RKO (cell line): ENCODE measurements at places on chromosomes 5 and 9.

DNA sequence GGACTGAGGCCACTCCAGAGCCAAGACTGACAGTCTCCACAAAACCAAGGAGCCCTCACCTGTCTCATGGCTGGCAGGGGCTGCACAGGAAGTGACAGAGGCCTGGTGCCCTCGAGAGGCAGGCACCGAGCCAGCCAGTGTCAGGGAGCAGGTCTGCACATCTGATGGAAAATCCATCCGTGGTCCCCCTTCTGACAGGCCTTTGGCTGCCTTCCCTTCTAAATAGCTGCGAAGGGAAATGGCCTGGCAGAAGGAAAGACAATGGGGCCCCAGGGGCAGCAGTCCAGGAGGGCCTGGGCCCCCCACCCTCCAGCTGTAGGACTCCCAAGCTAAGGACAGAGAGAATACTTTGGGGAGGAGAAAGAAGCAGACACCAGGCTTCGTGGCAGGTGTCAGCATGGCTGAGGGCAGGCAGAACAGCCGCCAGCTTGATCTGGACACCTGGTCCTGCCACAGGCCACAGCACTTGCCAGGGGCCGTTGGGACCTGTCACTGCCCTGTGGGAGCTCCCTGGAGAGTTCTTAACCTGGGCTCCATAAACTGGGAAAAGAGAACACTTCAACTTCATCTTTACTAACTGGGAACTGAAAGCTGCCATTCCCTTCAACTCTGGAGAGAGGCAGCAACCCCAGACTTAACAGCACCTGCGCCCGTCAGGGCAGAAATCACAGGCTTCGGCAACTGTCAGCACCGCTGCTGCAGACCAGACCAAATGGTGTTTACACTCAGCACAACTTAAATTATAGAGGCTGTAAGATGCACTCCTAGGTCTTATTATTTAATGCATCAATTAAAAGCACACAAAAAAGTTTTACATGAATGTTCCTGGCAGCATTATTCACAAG lies 22.0 kb downstream of the ADAMTS2 start:
- DNase-seq: no peak

DNA sequence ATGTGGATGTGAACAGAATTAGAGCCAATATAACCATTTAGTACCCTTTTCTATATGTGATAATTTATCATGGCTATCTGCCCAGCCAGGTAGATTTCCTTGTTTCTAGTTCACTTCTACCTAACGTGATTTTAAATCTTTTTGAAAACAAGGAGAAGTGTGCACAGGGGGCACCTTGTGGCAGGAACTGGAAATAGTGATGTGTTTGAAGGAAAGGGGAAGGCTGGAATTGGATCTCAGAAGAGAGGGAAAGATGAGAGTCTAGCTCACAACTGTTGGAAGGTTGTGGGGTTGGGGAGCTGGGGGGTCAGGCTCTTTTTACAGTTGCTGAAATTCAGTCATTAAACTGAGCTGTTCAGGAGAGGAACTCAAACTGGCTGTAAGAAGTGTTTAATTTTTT lies 219.5 kb downstream of the KCTD16 start:
- DNase-seq: no peak

DNA sequence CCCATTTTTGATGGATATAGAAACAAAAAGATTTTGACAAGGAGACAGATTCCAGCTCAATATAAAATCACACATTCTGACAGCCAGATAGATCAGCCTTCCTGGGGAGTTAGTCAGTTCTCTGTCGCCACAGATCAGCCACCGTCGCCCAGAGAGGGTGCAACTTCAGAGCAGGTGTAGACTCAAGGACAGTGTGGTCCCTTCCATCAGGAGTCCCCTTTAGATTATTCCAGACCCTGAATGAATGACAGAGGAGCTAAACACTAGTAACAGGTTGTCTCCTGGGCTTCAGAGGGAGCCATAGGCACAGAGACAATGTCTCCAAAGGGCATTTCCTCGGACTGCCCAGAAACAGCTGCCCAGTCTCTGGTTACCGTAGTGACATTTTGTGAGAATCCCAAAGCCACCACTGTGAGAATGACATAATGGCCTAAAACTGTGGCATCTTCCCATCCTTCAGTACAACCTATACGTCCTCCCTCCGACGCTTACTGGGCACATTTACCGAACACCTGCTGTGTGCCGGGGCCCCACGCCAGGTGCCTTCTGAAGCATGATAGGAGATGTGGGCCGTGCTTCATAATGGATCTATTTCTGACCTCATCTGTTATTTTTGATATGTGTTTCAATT lies 47.4 kb upstream of the SLC2A8 start:
- no peak for DNase-seq

DNA sequence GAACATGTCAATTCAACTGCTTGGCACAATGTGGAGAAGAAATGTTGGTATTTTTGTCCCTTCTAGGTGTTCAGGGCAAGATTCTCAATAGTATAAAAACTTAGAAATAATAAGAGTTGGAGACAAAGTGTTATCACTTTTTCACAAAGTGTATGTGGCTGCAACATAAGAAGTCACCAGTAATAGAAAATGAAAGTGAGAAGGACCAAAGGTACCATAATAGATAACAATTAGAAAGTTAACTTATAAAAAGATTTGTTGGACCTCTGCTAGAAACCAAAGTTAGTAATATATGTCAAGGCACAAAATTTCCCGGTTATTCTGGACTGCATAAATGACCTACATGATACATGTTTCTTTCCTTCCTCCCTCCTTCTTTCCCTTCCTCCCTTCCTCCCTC lies 1535.3 kb downstream of the EFNA5 start:
- no peak for DNase-seq
